ENCODE measurements at places on chromosomes 6 and 20.
A peak's percentile ranks its signal among the peaks of the same experiment; 100 is the strongest.

DNA sequence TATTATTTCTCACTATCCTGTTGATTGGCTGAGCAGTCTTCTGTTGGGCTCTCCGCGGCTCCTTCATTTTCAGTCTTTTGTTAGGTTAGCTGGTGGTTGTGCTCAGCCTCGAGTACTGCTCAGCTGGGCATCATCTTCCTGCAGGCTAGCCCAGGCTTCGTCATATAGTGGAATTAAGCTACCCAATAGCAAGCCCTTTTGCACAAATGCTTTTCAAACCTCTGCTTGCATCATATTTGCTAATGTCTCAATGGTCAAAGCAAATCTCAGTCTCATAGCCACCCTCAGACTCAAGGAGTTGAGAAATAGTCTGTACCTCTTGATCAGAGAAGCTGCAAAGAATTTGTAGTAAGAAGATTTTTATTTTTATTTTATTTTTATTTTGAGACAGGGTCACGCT is 23.7 kb downstream of the STX11 start:
- no peak overlapping the region for H3K4me3 ChIP-seq
- no peak overlapping the region for H3K27ac ChIP-seq
- no peaks in the 10 kb centered on the region for H3K4me1 ChIP-seq
- no peak for DNase-seq
- H3K36me3 ChIP-seq: no peaks in the 10 kb centered on the region

DNA sequence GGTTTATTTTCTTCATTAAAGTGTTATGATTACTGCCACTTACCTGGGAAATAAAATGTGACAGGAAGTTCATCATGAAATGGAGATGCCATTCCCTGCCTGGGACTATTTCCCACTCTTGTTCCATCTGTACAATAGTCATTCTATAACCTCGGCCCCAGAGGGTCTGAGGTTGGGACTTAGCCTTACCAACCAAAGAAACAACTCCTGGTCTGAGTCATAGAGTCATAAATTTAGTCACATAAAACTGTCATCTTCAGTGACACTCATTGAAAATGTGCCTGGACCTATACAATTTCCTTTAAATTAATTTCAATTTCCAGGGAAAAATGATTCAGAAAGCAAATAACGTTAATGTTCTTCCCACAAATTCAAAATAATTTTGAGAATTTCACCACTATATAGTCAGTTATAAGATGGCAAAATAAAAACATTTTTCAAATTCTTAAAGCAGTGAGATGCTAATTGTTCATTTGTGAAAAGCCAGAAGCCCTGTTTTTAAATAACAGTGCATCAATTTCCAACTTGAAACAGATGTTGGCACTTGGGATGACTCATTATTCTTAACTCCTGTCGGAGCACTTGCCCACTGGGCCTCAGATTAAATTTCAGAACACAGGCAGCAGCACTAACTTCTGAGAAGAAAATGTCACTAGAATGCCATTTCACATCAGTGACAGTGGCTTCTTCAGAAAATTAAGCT is 201.2 kb upstream of the SMLR1 start:
- peaks cover 11% of the 10 kb centered on the region for H3K4me1 ChIP-seq
- no peak overlapping the region for H3K4me3 ChIP-seq
- H3K27me3 ChIP-seq: no peaks in the 10 kb centered on the region
- no peaks in the 10 kb centered on the region for H3K36me3 ChIP-seq
- peak; percentile 74 for DNase-seq

- H3K27me3 ChIP-seq: peaks cover 5% of the 10 kb centered on the region
- no peaks in the 10 kb centered on the region for H3K36me3 ChIP-seq
- no peak for DNase-seq
- no peak overlapping the region for H3K27ac ChIP-seq
Measured at GRCh38 chr6:137019476-137020272, 25.1 kb downstream of the IL20RA start.

GRCh38 chr6:144665932-144666450 is 380.9 kb downstream of the UTRN start:
- no peak for DNase-seq
- no peak overlapping the region for H3K4me3 ChIP-seq
- no peaks in the 10 kb centered on the region for H3K36me3 ChIP-seq
- H3K4me1 ChIP-seq: peaks cover under 1% of the 10 kb centered on the region
- H3K27ac ChIP-seq: no peak overlapping the region

GRCh38 chr20:4112481-4113421 is 97.4 kb upstream of the RNF24 start:
- no peaks in the 10 kb centered on the region for H3K36me3 ChIP-seq

DNA sequence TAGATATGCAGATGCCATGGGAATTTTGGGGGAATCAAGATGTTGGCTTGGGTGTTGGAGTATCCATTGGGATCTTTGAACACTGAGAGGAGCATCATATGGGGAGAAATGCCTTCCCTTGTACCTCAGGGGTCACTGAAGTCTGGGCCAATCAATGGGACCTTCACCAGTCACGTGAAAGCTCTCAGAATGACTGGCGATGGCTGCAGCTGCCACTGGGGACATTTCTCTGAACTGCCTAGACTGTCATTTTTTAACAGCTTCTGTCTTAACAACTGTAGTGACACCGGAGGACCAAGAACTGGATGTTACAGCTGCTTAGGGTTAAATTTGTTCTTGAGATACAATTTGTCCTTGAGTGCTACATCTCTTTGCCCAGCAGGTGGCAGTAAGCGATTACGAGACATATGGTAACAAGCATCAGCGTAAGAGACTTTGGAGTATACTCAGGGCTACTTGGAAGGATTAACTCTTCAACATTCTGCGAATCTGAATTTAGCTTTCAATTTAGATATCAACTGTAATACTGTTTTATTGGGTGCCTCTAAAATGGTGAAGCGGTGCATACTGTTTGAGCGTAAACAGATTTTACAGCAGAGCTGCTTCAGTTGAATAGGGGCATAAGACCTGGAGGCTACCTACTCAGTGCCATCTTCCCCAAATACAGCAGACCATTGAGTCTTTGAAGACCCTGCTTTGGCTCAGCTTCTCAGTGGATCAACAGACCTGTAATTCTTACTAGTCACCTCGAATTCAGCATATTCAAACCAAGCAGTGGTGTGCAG is 36.0 kb downstream of the CCN2 start:
- H3K27ac ChIP-seq: no peak overlapping the region
- no peaks in the 10 kb centered on the region for H3K36me3 ChIP-seq
- no peaks in the 10 kb centered on the region for H3K27me3 ChIP-seq
- DNase-seq: peak; percentile 68

DNA sequence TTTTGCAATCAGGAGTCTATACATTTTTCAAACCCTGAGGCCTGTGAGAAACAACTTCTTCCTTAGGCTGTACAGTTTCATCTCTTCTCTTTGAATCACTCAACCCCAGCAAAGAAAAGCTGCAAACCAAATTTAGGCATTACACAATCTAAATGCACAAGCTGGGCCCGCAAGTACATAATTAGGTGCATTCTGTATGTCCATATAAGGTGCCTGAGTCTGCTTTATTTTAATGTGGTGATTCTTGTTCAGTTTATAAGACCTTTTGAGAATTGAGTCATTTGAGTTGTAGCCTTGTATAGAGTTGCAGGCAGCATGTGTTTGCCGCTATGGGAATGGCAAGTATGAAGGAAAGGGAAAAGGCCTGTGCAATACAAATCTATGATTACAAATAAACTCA is 709.6 kb upstream of the MARCKS start:
- no peak overlapping the region for H3K27ac ChIP-seq
- no peaks in the 10 kb centered on the region for H3K36me3 ChIP-seq
- H3K4me3 ChIP-seq: no peak overlapping the region

- no peaks in the 10 kb centered on the region for H3K27me3 ChIP-seq
- no peak overlapping the region for H3K27ac ChIP-seq
- no peaks in the 10 kb centered on the region for H3K36me3 ChIP-seq
- H3K4me3 ChIP-seq: no peak overlapping the region
- peak; percentile 96 for DNase-seq
Measured at GRCh38 chr6:20708367-20709124, 174.3 kb downstream of the CDKAL1 start.

GRCh38 chr20:58864346-58864745 is 11.8 kb downstream of the GNAS start:
- no peaks in the 10 kb centered on the region for H3K36me3 ChIP-seq
- H3K27ac ChIP-seq: no peak overlapping the region
- peaks cover 25% of the 10 kb centered on the region for H3K27me3 ChIP-seq

- no peaks in the 10 kb centered on the region for H3K27me3 ChIP-seq
- no peak overlapping the region for H3K27ac ChIP-seq
Measured at GRCh38 chr20:55635870-55636269, 369.4 kb downstream of the CBLN4 start.

DNA sequence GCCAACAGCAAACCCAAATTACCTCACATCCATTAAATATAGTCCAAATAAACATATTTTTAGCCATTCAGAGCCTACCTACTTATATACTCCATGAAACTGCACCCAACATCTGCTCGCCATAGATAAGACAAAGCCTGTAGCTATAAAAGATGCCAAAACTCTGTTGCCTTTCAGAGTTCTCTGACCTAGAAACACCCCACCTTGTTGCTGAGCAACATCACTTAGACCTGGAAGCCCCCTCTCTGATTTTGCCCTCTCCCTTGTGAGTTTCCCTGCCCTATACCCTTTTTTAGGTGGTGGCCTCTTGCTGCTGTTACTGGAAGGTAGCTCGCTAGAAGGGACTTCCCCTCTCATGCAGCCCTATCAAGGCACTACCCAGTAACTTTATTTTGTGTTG is 27.7 kb upstream of the FBXL4 start:
- H3K4me1 ChIP-seq: no peaks in the 10 kb centered on the region
- no peaks in the 10 kb centered on the region for H3K27me3 ChIP-seq
- no peak overlapping the region for H3K27ac ChIP-seq
- no peaks in the 10 kb centered on the region for H3K36me3 ChIP-seq
- no peak for DNase-seq

DNA sequence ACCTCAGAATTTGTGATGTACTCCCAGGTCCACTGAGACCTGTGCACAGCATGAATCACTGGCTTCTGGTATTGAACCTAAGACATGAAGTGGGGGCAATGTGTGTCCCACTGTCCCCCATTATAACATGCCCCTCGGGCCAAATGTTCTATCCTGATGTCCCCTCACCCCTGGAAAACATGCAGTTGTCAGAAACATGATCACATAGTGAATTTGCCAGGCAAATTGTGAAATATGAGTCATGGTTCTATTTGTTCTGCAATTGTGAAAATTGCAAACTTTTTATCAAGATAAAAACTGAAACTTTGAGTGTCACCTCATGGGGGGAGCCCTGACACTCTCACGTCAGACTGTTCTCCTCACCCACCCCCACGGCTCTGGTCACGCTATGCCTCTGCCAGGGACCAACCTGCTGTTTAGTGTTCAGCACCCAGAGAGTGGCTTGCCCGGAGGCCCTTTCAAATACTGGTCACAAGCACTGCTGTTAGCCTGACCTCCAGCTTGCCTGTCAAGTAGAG is 305.3 kb downstream of the CLIC5 start:
- DNase-seq: peak; percentile 23
- H3K27ac ChIP-seq: no peak overlapping the region
- peaks cover 23% of the 10 kb centered on the region for H3K4me1 ChIP-seq
- no peaks in the 10 kb centered on the region for H3K36me3 ChIP-seq

DNA sequence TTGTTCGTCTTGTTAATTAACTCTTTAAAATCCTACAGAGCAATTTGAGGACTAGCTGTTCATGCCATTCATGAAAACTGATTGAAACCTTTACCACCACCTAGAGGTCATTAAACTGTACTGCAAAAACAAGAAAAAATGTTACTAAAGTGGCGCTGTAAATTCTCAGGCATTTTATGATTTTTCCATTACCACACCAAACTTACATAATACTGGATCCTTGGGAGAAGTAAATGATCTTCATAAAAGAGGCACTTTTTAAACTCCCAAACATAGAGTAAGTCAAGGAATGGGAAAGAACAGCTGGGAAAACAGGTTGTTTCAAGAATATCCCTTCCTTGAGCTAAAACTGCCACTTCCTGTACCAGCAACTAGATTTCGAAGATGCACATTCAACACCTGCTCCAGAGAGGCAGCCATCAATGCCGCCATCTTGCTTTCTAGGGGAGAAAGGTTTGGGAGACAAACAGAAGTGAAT is 54.3 kb downstream of the MYLIP start:
- H3K27ac ChIP-seq: no peak overlapping the region
- H3K36me3 ChIP-seq: no peaks in the 10 kb centered on the region
- no peak overlapping the region for H3K4me3 ChIP-seq
- peak; percentile 20 for DNase-seq
- H3K4me1 ChIP-seq: no peaks in the 10 kb centered on the region

DNA sequence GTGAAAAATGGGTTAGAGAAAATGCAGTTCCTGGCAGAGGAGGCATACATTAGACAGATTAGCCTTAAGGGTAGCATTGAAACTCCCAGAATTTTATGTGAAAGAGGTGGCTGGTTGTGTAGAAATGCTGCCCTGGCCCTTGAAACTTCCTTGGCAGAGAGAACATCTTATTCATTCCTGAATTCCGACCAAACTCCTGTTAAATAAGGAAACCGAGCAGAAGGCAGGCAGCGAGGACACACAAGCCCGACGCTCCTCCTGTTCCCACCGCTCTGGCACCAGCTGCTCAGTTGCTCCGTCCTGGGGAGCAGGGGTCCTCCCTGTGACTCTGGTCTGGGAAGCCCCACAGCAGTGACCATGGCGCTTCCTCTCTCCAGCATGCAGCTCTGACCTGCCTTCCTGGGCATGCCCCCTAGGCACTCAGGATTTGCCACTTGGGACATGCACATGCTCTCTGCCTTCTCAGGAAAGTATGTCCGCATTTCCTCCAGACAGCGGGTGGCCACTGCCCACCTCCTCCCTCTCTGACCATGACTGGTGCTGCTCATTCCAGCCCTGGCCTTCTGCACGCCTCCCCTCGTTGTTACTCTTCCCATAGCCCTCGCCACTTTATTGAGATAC is 35.2 kb upstream of the CLDN20 start:
- no peaks in the 10 kb centered on the region for H3K27me3 ChIP-seq
- H3K4me3 ChIP-seq: no peak overlapping the region
- no peaks in the 10 kb centered on the region for H3K36me3 ChIP-seq
- peak; percentile 68 for DNase-seq
- no peak overlapping the region for H3K27ac ChIP-seq
- peaks cover 13% of the 10 kb centered on the region for H3K4me1 ChIP-seq

DNA sequence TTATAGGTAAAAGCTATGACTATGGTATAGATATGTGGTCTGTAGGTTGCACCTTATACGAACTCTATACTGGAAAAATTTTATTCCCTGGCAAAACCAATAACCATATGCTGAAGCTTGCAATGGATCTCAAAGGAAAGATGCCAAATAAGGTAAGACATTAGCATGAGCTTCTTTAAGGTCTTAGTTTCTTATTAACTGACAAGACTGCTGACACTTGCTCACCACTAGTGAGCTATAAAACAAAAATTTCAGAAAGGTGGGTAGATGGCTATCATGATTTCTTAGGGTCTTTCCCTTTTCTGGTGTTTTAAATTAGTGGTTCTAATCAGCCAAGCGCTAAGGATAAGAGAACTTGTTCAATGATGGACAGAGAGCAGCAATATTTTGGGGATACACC is 21.9 kb downstream of the FAM217A start:
- DNase-seq: no peak
- H3K4me3 ChIP-seq: no peak overlapping the region
- H3K36me3 ChIP-seq: peaks cover 51% of the 10 kb centered on the region
- no peak overlapping the region for H3K27ac ChIP-seq

GRCh38 chr20:4787069-4787468 is 65.4 kb downstream of the PRND start:
- no peak overlapping the region for H3K27ac ChIP-seq
- DNase-seq: peak; percentile 20
- H3K4me3 ChIP-seq: no peak overlapping the region
- H3K36me3 ChIP-seq: no peaks in the 10 kb centered on the region
- H3K4me1 ChIP-seq: no peaks in the 10 kb centered on the region
- H3K27me3 ChIP-seq: peaks cover 3% of the 10 kb centered on the region
